ENCODE measurements at places on chromosomes 5 and 9.

GRCh38 chr9:4793459-4794395 is 983 bp downstream of the RCL1 start:
- DNase-seq, result no peak

- no peak for DNase-seq
Observed at GRCh38 chr5:34930462-34930844, 1.1 kb downstream of the DNAJC21 start.

GRCh38 chr5:100840370-100840769 is 62.7 kb downstream of the ST8SIA4 start:
- DNase-seq, result no peak

- DNase-seq, result no peak
Observed at GRCh38 chr9:83656032-83656680, 33.2 kb downstream of the IDNK start.

GRCh38 chr5:60649288-60649917 is 50.6 kb downstream of the DEPDC1B start:
- DNase-seq, result no peak

GRCh38 chr5:2530609-2531008 is 220.9 kb downstream of the IRX2 start:
- no peak for DNase-seq

DNA sequence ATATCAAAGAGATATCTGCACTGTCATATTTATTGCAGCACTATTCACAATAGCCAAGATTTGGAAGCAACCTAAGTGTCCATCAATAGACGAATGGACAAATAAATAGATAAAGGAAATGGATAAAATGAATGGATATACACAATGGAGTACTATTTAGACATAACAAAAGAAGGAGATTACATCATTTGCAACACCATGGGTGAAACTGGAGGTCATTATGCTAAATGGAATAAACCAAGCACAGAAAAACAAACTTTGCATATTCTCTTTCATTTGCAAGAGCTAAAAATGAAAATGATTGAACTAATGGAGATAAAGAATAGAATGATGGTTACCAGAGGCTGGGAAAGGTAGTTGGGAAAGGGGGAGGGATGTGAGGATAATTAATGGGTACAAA is 155.0 kb upstream of the PTGER4 start:
- DNase-seq, result no peak

DNA sequence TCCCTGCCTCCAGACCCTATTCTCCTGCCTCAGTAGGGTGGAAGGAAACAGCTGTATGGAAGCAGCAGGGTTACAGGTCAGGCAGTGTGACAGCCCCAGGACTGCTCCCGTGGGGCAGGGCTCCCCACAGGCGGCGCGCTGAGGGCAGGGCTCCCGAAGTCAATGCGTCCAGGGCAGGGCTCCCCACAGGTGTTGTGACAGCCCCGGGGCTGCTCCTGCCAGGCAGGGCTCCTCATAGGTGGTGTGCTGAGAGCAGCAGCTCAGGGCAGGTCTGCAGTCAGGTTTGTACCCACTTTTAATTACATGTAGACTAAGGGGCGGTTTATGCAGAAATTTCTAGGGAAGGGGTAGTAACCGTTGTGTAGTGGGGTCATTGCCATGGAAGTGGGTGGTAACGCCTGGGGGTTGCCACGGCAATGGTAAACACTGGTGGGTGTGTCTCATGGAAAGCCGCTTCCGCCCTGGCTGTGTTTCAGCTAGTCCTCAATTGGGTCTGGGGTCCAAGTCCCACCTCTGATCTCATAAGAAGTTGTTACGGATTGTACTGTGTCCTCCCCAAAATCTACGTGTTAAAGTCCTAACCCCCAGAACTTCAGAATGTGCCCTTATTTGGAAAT is 16.7 kb upstream of the TERT start:
- DNase-seq, result no peak

DNA sequence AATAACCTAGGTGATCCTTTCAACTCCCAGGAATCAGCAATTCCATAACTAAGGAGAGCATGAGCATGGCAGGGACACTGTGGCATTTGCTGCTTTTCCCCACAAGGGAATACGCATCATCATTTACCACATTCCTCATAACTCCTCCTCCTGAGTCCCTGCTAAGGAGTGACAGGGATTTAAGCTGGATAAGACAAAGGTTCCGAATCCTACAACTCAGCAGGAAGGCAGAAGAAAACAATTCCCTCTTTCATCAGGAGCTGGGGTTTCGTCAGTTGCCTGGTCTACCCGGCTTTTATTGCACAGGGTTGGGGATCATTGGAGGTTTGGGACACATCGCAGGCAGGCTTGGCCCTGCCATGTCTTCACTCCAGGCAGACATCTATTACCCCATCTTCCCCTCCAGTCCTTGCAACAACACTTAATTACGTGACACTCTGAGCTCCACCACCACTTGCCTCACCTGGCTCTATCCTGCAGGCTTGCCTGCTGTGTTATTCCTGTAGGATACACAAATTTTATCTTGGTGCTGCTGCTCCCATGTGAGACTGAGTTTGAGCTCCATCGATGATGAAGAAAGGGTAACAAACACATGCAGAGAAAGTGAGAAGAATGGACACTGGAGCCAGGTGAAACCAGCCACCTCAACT is 563.0 kb upstream of the KLF4 start:
- no peak for DNase-seq

DNA sequence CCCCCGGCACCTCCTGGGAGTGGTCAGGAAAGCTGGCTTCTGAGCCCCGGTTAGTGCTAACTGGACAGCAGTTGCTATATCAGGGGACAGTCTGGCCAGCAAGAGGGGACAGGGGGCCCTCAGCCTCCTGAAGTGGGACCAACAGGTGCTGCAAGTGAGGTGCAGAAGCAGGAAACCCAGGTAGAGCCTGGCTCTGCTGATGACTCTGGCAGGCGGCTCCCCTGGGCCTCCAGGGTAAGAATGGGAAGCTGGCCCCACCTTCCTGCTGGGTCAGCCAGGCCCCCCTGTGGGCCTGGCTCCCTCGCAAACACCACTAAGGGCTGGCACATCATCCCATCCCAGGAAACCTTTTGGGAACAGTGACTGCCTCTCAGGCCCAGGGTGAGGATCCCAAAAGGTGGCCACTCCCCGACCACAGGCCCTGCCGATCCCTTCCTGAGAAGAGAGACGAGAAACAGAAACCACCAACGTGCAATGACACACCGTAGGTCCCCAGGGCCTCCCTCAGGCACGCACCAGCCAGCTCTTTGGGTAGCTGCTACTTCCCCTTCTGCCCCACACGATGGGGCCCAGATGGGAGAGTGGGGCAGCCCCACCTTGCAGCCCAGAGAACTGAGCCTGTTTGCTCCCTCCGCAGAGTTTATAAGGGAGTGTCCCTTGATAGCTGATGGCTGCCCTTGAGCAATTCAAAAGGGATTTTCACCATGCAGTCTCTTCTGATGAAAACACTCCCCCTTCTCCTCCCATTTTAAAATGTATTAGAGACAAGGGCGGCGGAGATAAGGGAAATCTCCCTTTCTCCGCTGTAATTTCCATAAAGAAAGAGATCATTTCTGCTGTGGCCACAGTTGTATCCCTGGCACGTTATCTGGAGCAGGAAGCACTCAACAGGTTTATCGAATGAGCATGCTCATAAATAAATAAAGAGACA is 76.8 kb downstream of the STK10 start:
- no peak for DNase-seq

DNA sequence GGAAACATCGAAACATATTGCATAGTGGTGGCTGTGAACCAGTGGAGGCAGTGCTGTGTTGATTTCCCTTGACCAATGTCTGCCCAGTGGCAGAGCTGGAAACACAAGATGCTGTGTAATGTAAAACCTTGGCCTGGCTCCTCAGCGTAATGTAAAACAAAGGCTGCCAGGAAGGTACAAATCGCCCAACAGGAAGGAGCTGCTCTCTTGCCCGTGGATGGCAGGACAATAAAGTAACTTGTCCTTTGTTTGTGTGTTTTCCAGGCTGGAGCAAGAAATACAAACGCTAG is 143.4 kb downstream of the PALM2AKAP2 start:
- peak; percentile 57 for DNase-seq

- no peak for DNase-seq
Observed at GRCh38 chr5:61916621-61917620, 389.1 kb upstream of the KIF2A start.
